Sigmoid colon (tissue), 7 donors: ENCODE measurements at places on chromosomes 16 and 17.

- no peak for DNase-seq
These were observed 506.1 kb downstream of the CDH11 start for GRCh38 chr16:64615630-64616280.

DNA sequence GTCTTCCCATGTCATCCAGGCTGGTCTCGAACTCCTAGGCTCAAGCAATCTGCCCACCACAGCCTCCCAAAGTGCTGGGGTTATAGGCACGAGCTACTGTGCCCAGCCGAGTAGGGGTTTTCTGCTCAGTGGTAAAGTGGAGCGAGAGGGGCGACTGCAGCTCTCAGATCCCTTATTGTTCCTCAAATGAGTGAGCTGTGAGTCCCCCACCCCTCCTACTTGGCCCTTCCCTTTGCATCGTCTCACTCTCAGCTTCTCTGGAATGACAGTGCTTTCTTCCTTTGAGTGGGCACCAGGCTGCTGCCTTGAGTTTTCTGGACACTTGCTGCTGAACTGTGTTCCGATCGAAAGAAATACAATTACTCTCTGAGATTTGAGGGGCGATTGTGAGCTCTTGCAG lies 63.5 kb downstream of the MSI2 start:
- no peak for DNase-seq

- no peak for DNase-seq
These were observed 467.7 kb downstream of the CDH11 start for GRCh38 chr16:64654178-64654577.

GRCh38 chr17:63786971-63787711 lies 13.2 kb downstream of the DDX42 start:
- no peak for DNase-seq

DNA sequence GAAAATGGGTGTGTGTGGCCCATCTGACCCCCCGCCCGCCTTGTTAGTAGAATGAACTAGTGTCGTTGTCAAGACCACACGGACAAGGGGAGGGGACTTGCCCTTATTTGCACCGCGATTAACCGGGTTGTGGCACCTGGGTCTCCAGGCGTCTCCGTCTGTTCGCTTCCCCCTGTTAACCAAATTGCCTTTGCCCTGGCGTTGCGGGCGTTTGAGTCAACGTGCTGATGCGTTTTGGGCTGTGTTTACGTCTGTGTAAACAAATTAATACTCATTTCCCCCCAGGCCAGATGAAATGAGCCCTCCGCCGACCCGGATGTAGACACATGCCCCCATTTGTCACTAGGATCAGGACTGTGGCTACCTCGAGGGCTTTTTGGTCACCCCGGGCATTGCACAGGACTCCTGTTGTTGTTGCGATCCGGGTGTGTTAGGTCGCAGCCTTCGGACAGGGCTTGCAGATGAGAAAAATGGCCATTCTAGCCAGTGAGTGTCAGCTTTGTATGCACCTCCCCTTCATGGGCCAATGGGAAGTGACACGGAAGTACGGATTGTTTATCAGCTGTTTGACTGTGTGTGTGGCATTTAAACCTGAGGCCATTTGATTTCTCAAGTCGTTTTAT lies 906 bp downstream of the RBL2 start:
- peak; percentile 87 for DNase-seq
